ENCODE measurements at places on chromosomes 2 and 18.

DNA sequence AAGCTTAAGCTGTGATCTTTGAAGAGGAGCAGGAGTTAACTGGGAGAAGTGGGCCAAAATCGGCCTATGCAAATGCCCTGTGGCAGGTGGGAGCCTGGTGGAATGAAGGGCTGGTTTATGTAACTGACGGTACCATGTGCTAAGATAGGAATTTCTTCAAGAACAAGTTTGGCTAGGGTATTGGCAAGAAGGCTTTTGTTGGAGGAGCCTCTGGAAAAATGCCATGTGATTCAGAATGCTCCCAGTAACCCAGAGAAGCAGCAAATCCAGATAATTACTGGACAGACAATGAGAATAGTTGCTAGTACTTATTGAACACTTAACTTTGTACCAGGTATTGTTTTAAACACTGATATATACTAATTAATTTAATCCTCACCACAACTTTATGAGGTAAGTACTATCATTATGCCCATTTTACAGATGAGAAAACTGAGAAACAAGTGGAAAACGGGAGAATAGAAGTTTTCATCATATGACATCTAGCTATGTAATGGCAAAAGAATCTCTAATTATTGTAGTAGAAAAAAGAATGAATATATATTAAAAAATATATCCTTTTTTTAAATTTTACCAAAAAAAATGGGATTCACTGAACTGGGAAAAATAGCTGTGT lies 9.1 kb upstream of the FAM124B start:
- DNase-seq: no peak

DNA sequence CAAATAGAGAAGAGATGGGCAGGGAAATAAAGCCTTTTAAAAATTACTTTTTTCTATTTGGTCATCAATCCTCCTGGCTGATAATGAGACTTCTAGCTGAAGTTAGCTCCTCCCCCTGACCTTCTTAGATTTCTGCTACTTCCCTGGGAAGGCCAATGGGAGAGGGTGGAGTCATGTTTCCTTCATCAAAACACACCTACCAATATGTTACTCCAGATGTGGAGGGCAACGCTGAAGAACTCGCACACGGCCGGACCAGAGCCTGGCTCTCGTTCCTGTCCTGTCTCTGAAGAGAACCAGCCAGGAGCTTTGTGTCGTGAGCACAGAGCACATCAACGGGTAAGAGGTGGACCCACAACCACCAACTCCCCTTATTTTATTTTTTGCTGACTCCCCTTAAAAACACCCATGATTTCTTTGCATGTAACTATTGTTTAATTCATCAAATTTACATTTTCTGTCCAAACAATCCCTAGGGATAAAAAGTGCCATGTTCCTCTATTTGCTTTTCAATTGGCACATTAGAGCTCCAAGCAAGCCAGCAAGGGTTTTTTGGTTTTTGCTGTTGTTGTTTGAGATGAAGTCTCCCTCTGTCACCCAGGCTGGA lies 94.9 kb downstream of the ADD2 start:
- no peak for DNase-seq

DNA sequence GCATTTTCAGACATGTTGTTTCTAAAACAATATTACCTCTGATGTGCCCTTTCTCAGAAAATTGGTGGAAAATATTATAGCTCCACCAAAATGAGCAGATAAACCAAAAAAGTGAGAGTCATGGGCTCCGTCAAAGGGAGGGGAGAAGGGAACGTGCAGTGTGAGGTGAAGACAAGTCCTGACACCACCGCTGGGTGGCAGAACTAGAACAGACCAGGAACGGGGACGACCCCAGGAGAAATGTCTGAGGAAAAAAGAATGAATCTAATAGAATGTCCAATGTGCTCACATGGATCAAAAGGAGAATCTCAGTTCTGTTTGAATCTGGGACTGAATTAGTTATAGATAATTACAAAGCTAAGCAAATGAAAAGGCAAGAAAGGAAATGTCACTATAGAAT lies 22.6 kb upstream of the BCL2 start:
- DNase-seq: no peak

- no peak for DNase-seq
Measured at GRCh38 chr2:66866331-66867062, 431.6 kb downstream of the MEIS1 start.

DNA sequence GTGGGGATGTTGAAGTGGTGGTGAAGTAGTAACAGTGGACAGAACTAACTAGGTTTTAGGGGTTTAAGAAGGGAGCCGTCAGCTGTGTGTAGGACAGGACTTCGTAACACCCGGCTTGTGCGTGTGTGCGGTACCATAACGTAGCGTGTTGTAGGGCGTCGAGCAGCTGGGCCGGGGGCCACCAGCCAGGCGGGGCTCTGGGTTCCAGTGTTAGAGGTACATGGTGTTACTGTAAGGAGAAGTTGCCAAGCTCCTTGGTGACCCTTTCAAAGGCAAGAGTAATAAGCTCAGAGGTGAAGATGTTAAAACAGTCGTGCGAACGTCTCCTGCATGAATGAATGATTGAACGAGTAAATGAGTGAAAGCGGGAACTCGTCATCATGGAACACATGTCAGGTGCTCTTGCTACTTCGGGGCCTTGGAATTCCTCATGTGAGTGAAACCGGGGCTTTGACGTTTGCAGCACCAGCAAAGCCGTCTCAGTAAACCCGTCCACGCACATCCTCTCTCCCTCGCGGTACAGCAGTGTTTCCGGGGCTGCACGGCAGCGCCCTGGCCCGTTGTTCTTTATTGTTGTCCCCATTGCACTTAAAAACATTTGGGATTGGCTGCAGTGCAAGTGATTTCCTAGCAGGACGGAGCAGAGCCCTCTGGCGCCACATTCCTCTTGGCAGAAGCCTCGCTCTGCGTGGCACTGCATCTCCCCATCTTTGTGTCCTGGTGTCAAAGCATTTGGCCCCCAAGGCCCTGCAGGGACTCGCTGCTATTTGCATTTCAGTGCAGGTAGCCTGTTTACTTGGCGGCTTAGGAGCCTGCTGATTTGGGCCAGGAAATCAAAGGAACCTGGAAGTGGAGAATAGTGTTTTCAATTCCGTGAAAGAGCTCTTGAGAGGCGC lies 115.0 kb downstream of the GBX2 start:
- no peak for DNase-seq

DNA sequence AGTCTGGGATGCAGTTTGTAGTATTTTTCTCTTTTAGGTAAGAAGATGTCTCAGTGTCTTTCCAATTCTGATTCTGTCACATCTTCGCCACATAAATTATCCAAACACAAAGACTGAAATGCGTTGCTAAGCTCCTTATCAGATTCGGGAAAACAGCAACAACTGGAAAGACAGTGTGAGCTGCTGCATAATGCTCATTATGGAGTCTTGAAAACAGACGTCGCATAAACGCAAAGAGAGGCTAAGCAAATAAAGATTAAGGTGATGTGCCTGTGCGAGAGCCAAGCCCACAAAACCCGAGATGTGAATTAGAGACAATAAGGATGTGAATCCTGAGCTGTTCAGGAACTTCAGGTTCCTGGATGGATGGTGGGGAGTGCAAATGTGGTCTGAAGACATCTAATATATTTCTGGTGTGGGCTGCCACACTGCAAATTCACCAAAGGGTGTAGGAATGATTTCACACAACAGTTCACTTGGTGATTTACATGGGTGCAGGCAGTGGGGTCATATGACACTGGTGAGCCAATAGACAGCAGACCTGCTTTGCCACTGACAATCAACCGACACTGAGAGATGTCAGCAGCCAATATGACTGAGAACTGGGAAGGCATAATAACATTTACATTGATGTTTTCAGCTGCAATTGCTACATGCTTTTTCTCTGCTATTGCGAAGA lies 195.8 kb downstream of the MTX2 start:
- DNase-seq: no peak

GRCh38 chr2:47650001-47650535 lies 132.9 kb upstream of the MSH6 start:
- DNase-seq: no peak

- no peak for DNase-seq
Measured at GRCh38 chr2:25250331-25251070, 82.1 kb upstream of the POMC start.

GRCh38 chr2:96884299-96885094 lies 14.6 kb upstream of the SEMA4C start:
- no peak for DNase-seq

DNA sequence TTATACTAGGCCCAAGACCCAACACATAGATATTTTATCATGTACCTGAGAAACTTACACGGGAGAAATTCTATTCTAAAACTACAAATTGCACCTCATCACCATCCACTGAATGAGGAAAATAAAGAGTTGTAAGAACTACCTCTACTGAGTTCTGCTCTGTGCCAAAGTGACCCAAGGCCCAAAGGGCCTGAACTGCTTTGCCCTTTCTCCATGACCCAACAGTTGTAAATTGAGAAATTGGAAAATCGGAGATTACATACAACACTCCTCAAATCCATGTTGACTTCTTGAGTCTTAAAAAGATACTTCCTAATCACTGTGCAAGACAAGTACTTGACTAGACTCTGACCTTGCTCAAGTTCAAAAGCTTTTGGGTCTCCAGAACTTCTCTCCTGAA lies 8.8 kb downstream of the NR4A2 start:
- no peak for DNase-seq

Data from fibroblast of the conjunctiva (primary cell).